NCI-H1417 (cell line): ENCODE measurements at places on chromosomes 12 and 14.

- no peak for DNase-seq
Measured at GRCh38 chr12:29682088-29682487, 101.7 kb downstream of the TMTC1 start.

- DNase-seq, result no peak
Measured at GRCh38 chr14:33563191-33563900, 387.5 kb downstream of the EGLN3 start.

- no peak for DNase-seq
Measured at GRCh38 chr14:44896275-44897040, 65.3 kb downstream of the KLHL28 start.

DNA sequence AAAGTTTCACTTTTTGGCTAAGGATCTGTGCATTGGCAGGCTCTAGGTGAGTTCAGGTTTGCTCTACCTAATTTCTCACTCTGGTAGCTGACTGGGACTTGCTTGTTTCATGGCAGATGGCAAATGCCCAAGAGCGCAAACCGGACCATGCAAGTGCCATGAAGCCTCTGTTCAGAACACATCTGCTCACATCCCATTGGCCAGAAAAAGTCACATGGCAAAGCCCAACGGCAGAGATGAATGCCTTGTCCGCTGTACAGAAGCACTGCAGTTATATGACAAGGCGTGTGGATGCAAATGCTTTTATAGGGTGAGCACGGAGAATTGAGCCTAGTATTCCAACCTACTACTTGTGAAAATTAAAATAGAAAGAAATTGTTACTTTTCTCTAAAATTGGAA, 202.2 kb upstream of the HMGA2 start:
- no peak for DNase-seq

GRCh38 chr12:56763753-56764657, 881 bp downstream of the HSD17B6 start:
- DNase-seq, result no peak

- DNase-seq, result no peak
Measured at GRCh38 chr14:52583544-52583943, 30.9 kb downstream of the GPR137C start.
